Bronchial epithelial cell (primary cell): ENCODE measurements at places on chromosomes 16 and 17. TPM values are rescaled to one million over a fixed set of nuclear protein-coding genes. Genes with fewer than 3 reads are reported as not detected.

DNA sequence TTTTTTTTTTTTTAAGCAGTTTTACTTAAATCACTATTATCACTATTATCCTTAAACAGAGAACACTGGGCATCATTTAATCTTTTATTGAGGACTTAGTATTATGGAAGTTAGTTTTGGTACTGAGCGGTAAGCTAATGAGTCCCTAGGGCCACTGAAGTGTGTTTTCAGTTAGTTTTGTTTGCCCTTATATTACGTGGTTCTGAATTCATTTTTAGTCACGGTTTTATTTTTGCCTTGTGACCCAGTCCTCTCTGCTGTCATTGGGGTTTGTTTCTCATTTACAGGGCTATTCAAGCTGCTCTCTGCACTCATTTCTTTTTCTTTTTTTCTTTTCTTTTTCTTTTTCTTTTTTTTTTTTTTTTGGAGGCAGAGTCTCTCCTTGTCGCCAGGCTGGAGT, 17.3 kb downstream of the RABEP1 start:
- DNase-seq: no peak

- DNase-seq: peak; percentile 73
Observed at GRCh38 chr17:63189082-63189481, 223.0 kb downstream of the TANC2 start.

DNA sequence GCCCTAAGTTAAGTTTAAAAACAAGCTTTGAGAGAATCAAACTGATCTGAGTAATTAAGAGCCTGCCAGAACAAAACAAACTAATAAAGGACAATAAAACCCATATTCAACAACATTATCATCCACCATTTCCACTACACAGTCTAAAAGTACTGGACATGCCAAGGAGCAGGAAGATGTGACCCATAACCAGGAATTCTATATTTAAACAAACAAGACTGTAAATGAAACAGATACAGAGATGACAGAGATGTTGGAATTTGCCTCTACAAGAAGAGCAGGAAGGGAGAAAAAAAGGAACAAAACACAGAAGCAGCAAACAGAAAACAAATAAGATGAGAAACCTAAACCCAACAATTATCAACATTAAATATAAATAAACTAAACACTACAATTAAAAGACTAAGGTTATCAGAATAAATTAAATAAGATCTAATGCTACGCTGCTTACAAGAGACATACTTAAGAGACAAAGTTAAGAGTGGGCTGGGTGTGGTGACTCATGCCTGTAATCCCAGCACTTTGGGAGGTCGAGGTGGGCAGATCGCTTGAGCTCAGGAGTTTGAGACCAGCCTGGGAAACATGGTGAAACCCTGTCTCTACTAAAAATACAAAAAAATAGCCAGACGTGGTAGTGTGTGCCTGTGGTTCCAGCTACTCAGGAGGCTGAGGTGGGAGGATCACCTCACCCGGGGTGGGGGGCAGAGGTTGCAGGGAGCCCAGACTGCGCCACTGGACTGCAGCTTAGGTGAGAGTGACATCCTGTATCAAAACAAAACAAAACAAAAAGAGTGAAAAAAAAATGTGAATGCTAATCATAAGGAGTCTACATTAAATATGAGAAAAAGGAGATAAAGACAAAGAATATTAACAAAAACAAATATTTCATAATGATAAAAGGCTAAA, 50.6 kb downstream of the CREBBP start:
- DNase-seq: no peak

GRCh38 chr17:51820252-51820651, 338.3 kb downstream of the CA10 start:
- DNase-seq: peak; percentile 26

DNA sequence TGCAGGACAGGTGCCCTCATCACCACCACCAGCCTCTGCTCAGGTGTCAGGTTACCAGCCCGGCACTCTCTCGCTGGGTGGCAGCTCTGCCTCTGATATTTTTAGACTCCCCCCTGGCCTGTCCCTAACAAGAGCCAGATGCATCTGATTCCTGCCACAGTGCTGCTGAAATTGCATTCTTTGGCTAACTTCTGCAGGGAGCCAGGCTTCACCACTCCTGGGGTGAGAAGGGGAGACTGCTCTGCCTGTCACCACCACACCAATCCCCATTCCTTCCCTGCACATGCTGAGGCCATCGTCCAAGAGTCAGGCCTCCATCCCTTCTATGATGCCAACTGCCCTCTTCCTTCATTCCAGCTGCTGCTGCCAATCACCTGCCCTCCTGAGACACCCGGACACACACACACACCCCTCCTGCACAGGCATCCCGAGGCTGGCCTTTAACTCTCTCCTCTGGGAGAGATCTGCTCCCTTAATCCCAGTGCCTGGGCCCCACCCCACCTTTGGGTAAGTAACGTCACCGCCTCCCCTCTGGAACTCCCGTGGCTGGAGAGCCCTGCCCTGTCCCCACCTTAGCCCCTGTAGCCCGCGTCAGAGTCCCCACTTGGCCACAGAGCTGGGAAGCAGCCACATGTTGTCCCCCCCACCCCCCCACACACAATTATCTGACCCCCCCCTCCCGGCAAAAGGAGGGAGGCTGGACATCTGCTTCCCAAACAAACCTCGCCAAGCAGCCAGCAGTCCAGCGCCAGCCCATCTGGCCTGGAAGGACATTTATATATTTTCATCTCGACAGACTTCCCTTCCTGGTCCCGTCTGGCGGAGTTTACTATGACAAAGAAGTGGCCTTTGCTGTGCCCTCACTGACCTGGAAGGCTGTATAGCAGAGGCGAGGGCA, 2.8 kb downstream of the EMP2 start:
- DNase-seq: no peak

- no peak for DNase-seq
Observed at GRCh38 chr17:72616447-72616846, 476.0 kb downstream of the SLC39A11 start.

Gene ANKFN1
- total RNA-seq: under 0.01 and 0.13 TPM in 2 replicates
